ENCODE measurements at places on chromosomes 1 and 21.
A peak's percentile ranks its signal among the peaks of the same experiment; 100 is the strongest.

DNA sequence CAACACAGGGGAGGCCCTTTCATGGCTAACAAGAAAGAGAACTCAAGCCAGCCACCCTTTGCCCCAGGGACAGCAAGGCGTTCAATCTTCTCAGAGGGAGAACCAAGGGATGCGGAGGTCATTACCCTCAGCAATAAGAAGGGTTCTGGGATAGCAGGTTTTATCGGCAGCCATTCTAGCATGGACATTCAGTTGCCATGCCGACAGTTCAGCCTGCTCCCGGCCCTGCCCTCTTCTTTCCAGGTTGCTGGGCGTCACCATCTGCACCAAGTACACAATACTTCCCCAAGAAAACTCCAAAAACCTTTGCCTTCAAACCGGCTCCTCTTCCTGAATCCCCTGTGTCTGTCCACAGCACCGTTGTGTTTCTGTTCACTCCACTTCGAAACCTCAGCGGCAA, 47.1 kb downstream of the SYT2 start:
- no peak for DNase-seq

GRCh38 chr1:193767886-193768285, 581.5 kb upstream of the B3GALT2 start:
- no peak for DNase-seq

DNA sequence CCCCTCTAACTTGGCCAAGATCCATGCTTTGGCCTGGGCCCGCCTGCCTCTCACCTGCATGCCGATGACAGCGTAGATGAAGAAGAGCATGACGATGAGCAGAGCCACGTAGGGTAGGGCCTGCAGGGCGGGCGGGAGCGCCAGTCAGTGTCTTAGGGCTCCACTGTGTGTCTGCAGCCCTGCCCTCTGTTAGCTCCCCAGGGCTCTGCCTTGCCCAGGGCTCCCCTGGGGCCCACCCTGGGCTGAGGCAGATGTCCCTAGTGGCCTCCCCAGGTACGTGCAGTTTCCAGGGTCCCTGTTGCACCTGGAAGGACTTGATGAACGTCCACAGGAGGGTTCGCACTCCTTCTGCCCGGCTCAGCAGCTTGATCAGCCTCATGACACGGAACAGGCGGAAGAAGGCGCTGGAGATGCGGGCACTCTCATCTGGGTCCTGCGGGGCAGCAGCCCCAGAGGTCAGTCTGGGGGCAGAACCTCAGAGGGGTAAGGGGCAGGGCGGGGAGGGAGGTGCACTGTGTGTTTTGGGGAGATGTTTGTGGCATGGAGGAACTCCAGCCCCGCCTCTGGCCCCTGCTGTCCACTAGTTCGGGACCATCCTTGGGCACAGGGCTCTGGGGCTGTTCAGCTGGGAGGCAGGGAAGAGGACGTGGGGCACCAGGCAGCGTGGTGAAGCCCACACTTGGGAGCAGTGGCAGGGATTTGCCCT, 29.8 kb upstream of the KIF21B start:
- DNase-seq: no peak

GRCh38 chr1:82343381-82343780, 542.6 kb downstream of the ADGRL2 start:
- no peak for DNase-seq

DNA sequence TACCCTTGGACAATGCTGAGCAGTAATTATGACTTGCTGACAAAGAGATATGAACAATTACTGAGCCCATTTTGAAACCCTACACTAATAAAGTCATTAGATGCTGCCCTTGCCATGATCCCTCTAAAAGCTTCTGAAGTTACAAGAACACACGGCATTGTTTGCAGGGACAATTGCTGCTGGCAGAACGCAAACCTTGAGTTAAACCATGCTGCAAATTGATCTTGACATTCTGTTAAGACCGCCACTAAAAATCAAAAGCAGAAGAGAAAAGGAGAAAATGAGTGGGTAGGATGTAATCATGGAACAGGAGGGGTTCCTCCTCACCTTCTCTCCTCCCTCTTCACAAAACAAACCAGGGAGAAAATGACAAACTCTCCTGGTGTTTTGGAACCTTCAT, 136.2 kb upstream of the DMRTA2 start:
- no peak for DNase-seq

DNA sequence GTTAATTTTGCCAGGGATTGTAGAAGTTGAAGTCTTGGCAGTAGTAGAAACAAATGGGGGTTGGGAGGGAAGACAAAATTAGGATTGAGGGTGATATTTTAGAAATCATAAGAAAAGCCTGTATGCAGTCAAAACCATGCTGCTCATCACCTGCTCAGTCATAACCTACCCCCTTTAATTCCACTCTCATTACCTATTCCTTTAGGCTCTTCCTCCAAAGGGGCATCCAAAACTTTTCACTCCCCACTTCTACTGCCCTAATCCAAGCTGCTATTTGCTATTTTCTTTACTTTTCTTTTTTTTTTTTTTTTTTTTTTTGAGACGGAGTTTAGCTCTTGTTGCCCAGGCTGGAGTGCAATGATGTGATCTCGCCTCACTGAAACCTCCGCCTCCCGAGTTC, 11.5 kb downstream of the H3-3A start:
- DNase-seq: no peak

GRCh38 chr1:219580009-219580676, 32.8 kb downstream of the ZC3H11B start:
- no peak for DNase-seq

DNA sequence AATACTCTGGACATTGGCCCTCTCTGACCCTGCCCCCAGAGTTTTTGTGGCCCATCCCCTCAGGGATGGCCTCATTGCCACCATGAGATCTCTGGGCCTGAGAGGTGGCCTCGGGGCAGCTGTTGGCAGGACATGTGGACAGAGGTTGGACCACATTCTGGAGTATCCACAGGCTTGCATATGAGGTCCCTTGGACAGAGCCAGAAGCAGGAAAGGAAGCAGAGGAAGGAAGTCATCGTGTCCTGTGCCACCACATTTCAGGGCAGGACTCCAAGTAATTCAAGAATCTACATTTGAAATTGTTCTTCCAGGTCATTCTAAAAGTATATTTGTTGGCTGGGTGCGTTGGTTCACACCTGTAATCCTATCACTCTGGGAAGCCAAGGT, 95.9 kb upstream of the PPP2R5A start:
- DNase-seq: no peak

GRCh38 chr1:234316937-234317336, 56.3 kb upstream of the COA6 start:
- no peak for DNase-seq

DNA sequence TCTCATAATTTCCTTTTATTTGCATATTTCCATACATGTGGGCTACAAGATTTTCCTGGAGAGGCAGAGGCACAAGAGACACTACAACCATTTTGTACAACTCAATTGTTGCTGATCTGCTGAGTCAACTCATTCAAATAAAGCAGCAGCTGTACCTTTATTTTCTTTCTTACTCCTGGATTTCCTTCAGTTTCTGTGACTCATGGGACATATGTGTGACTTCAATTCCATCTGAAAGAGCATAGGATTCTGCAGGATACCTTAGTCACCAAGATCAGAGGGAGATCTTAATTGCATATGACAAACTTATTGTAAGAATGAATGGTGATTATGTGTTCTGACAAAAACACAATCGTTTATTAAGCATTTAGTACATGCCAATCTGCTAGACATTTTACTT, 2219.4 kb downstream of the NCAM2 start:
- no peak for DNase-seq

GRCh38 chr1:177309880-177310279, 139.1 kb downstream of the BRINP2 start:
- no peak for DNase-seq

DNA sequence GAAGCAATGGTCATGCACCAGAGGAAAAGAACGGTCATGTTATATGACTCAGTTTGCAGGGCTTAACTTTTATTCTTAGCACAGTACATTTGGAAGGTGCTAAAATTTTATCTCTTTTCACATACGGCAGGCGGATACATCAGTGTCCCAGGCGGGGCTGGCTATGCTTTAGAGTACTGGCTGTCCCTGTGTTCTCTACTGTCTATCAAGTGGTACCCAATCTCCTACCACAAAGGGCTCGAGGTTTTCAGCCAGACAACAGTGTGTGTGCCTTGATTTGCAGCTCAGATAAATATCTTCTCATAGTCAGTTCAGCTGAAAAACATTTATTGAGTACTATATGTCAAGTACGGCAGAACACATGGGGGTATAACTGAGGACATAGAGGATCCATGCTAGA, 65.3 kb downstream of the URB2 start:
- DNase-seq: no peak

GRCh38 chr1:54375712-54376429, 30.3 kb downstream of the SSBP3 start:
- no peak for DNase-seq

GRCh38 chr21:43943512-43944077, 68.5 kb upstream of the TRAPPC10 start:
- DNase-seq: no peak

DNA sequence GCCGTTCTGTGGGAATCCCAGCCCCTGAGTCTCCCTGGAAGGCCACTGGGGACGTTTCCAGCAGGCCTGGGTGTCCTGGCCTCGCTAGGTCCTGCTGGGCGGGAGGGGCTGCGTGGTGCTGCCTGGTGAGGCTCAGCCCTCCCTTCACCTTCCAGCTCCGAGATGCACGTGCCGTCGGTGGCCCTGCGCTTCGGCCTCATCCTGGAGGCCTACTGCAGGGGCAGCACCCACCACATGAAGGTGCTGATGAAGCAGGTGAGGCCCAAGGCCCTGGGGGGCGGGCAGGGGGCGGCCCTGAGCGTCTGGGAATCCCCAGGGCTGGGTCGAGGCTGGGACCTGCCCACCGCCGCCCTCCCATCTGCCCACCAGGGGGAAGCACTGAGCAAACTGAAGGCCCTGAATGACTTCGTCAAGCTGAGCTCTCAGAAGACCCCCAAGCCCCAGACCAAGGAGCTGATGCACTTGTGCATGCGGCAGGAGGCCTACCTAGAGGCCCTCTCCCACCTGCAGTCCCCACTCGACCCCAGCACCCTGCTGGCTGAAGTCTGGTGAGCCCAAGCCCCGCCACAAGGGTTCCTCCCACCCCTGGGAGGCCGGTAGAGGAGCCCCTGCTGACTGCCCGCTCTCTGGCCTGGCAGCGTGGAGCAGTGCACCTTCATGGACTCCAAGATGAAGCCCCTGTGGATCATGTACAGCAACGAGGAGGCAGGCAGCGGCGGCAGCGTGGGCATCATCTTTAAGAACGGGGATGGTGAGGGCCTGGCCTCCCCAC, 70.3 kb downstream of the PIK3CD start:
- DNase-seq: peak; percentile 66

GRCh38 chr21:38459490-38459889, 38.8 kb downstream of the ERG start:
- no peak for DNase-seq

- DNase-seq: no peak
These were observed 37.1 kb downstream of the NEXN start for GRCh38 chr1:77925518-77925917.

Data from activated T-helper 1 cell treated with anti-CD3 and anti-CD28 coated beads, Interleukin-2, amount 50 U/mL, for 16 hours (primary cell).